ENCODE measurements at places on chromosomes 3 and 15.

GRCh38 chr15:95757171-95757570 is 573.3 kb upstream of the NR2F2 start:
- no peak overlapping the region for H3K27ac ChIP-seq
- H3K4me1 ChIP-seq = no peaks in the 10 kb centered on the region
- no peak for DNase-seq
- H3K4me3 ChIP-seq = no peak overlapping the region
- H3K36me3 ChIP-seq = no peaks in the 10 kb centered on the region

GRCh38 chr3:56921573-56922453 is 120.1 kb upstream of the ARHGEF3 start:
- H3K27ac ChIP-seq = peak overlapping the region; percentile 78
- H3K27me3 ChIP-seq = no peaks in the 10 kb centered on the region
- H3K4me1 ChIP-seq = peaks cover 94% of the 10 kb centered on the region
- DNase-seq = peak; percentile 34
- H3K36me3 ChIP-seq = no peaks in the 10 kb centered on the region
- peak overlapping the region; percentile 56 for H3K4me3 ChIP-seq

DNA sequence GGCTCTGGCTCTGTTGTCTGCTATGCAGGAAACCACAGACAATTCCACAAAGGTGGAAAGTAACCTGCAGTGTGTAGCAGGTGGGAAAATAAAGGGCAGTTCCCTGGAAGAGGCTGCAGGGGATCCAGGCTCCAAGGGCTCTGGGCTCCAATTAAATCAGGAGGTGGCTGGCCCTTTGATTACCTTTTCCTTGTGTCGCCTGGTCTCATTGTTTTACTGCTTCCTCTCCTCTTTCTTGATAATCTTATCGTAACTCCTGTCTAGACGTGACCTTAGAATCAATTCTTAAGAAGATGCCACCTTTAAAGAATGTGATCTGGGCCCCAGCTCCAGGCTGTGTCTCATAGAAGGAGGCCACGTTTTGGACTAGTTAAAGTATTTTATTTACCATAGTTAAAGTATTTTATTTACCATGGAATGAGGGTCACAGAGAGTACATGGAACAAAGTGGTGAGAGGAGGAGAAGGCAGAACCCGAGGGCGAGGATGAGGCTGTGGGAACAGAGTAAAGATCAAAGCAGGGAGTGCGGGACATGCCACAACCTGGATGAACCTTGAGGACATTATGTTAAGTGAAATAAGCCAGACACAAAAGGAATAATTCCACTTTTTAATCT is 237.5 kb upstream of the STT3B start:
- H3K36me3 ChIP-seq = no peaks in the 10 kb centered on the region
- H3K27me3 ChIP-seq = no peaks in the 10 kb centered on the region
- peaks cover 3% of the 10 kb centered on the region for H3K4me1 ChIP-seq
- no peak overlapping the region for H3K27ac ChIP-seq
- DNase-seq = no peak

DNA sequence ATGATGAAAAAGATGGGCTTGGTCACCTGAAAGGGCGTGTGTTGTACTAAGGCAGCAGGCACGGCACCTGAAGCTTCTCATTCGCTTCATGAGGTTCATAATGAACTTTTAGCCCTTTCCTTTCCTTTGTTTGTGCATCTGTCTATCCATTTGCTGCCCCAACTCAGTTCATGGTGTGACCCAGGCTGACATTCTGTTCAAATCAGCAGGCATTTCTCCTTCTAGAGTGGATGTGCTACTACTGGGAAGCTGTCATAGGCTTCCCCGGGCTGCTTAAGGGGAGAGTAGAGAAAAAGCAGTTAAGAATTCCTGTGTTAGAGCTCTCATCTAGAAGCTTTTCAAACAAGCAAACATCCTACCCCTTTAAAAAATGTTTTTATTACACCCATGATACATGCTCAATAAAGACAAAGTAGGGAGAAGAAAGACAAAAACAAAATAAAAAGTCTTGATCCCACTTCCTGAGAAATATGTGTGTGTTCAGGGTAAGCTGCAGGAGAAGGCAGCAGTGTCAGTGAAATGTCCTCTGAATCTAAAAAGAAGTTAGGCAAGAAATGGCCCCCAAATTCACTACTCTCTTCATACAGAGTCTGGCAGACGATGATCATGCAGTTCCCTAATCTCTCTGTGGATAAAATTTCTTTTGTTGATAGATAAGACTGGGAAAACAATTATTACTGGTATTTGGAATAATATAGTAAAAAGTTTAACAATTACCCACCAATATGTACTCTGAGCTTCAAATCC is 136.9 kb upstream of the PFN2 start:
- peaks cover 2% of the 10 kb centered on the region for H3K27me3 ChIP-seq
- no peak for DNase-seq
- H3K4me1 ChIP-seq = no peaks in the 10 kb centered on the region
- H3K4me3 ChIP-seq = no peak overlapping the region

DNA sequence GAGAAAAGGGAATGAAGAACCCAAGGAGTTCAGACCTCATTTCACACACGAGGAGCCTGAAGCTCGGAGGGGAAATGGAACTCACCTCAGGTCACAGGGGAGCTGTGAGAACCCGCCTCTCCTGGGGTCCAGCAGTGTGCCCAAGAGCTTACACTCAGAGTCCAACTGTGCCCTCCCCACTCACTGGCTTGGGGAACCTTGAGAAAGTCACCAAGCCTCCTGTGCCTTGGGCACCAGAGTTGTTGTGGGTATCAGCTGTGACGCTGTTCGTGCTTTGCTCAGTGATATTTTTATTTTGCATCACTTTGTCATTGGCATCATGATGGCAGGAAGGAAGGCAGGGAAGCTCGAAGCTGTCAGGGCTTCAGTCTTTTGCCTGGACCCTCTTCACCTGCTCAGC is 83.4 kb downstream of the TLE3 start:
- H3K27me3 ChIP-seq = peaks cover 13% of the 10 kb centered on the region
- peaks cover 17% of the 10 kb centered on the region for H3K4me1 ChIP-seq
- H3K27ac ChIP-seq = no peak overlapping the region
- no peak overlapping the region for H3K4me3 ChIP-seq
- no peak for DNase-seq
- H3K36me3 ChIP-seq = no peaks in the 10 kb centered on the region

DNA sequence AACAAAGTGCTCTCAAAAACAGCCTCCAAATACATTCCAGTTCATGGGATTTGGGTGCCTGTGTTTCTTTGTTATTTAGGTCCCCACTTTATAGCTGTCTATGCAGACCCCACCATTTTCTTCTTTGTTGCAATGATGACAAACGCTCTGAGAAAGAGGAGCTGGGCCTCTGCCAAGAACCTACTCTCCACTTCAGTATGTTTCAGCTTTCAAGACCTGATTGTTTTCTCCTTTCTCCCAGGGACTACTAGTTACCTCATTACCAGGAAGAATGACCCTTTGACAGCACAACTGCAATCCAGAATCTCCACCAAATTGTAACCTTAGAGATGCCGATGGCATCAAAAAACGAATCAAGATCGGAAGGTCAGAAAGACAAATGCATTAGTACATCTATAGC is 236.8 kb downstream of the MEIS2 start:
- no peak overlapping the region for H3K27ac ChIP-seq
- DNase-seq = no peak
- H3K36me3 ChIP-seq = no peaks in the 10 kb centered on the region
- H3K27me3 ChIP-seq = peaks cover 4% of the 10 kb centered on the region
- H3K4me3 ChIP-seq = no peak overlapping the region

All from activated naive CD8-positive, alpha-beta T cell treated with anti-CD3 and anti-CD28 coated beads, Interleukin-2, amount 50 U/mL, for 24 hours (primary cell).